ENCODE measurements at places on chromosomes 12 and 14. TPM values are rescaled to one million over a fixed set of nuclear protein-coding genes. Genes with fewer than 3 reads are reported as not detected.
A peak's percentile ranks its signal among the peaks of the same experiment; 100 is the strongest.

The NRIP2 gene
- 2.4 TPM for total RNA-seq

The RTL1 gene
- not detected for total RNA-seq

The FAR2 gene
- 4.7 TPM for total RNA-seq

The RIMKLB gene
- 155 TPM for total RNA-seq

The CEBPE gene
- not detected for total RNA-seq

DNA sequence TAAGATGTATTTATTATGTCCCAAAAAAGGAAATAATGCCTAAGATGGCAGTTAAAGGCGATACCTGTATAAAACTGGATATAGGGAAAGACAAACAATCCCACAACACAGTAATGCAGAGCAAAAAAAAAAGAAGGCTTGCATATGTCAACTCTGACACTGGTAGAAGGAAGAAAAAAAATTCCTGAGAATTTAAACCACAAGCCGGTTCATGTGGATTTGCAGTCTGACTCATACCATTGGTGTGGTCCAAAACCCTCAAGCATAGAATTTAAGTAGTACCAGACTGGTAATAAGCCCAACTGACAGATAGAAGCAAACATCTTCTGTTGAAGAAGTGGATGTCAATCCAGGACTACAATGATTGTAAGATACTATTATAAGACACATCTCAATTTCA is 7.2 kb downstream of the DNAI7 start:
- no peak for DNase-seq

DNA sequence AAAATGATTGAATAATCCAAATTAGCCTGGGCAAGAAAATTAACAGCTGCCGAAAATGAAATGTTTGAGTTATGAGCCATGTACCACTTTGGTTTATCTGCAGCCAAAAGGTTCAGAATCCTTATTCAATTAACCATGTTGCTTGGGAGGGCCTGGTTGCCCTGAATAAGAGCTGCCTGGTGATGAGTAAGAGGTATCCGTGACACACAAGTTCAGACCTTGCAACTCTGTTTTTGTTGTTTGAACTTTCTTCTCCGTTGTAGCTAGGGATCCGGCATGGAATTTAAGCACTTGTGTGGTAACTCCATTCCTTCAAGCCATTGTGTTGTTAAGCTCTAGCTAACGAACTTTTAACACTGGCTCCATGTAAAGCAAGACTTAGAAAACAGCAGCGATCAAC is 35.7 kb downstream of the FOXA1 start:
- no peak for DNase-seq

- DNase-seq, result no peak
Observed at GRCh38 chr14:93731753-93732152, 56.5 kb downstream of the PRIMA1 start.

DNA sequence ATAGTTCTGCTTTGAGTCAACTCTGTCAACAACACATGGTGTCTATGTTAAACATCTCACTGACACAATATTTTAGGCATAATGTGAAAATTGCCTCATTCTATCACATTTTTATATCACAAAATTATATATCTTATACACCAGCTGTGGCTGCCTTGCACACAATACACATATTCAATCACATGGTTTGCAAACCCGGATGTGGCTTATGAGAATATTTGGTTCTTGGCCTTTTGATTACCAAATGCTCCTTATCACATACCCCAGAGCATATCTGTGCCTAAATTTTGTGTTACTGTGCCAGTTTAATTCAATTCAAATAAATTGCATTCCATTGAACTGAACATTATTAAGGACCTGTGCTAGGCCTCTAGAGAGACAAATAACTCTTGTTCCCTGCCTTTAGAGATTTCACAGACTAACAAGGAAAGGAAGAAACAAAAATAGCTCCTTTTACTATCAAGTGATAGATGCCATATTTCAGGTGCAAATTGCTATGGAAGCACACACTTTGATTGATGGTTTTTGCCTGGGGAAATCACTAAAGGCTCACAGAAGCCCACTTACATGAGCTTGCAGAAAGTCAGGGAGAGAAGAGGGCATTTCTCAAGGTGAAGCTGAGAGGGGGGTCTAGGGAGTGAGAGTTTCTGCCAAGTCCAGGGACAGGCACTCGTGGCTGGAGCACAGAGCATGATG is 63.4 kb downstream of the PPP1R36 start:
- no peak for DNase-seq

DNA sequence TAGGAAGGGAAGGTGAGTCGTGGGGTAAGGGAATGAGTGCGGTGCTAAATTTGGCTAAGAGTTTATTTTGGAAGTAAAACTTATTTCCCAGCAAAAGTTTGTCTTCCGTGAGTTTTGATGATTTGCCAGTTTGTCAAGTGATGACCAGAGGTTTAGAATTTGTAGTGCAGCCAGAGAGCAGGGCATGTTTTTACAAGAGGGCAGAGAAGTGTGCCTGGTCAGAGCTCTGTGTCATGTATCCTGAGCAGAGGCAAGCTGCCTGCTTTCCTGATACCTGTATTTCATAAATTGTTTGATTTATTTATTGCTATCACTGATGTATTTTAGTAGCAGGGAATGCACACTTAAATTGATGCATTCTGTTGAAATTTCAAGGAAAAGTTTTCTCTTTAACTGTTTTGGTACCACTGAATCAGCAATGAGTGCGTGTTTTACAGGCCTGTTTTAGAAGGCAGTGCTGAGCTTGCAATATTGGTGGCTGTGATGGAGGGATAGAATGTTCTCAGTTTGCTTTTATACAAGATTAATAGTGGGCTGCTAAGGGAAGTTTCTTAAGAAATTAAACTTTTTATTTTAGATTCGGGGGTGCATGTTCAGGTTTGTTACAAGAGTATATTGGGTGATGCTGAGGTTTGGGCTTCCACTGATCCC is 19.7 kb upstream of the RD3L start:
- DNase-seq, result no peak

DNA sequence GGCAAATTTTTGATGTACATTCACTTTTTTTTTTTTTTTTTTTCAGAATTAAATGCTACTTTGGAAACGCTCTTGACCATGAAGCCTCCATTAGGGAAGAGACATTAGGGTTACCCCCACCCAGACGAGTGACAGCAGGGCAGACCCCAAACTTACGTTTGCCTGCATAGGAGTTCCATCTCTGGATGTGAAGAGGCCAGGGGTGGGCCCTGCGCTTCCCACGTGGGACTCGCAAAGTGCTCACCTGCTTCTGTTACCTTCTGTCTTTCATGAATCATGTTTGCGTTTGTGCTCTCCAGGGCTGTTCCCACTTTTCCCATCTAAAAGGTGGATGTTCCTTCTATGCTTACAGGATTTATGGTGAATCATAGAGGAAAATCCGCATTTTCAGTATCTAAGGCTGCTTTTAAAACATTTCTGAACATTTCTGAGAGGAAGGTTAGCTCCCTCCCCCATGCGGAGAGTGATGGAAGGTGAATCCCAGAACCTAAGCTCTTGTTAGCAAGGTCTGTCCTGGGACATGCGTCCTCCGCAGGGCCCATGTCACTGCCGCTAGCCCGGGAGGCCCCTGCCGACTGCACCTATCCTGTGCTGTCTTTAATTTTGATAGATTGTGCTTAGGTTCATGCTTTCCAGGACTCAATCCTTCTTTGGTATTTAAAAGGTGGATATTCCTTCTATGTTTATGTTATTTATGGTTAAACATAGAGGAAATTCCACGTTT is 135.7 kb upstream of the RTL1 start:
- no peak for DNase-seq

DNA sequence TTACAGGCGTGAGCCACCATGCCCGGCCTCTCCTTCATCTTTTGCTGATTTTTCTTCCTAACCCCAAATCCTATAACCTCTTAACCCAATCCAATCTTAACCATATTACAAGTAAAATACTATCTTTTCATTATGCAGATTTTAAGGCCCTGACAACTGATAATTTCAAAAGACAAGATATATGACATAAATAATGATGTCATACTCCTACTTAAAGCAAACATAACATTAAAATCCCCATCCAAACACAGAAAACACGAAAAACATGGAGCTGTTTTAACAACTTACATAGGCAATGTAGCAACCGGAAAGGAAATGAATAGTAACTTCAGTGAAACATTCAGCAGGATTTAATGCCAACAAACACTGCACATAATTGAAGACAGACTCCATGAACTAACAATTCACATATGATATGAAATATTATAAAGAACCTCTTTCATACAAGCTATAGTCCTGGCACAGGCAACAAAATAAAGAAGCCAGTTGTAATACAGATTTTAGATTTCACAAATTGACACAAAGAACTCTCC is 21.5 kb downstream of the USP44 start:
- no peak for DNase-seq

- peak; percentile 26 for DNase-seq
Observed at GRCh38 chr12:27861428-27862167, 81.6 kb upstream of the MANSC4 start.

- no peak for DNase-seq
Observed at GRCh38 chr14:44657696-44658388, 150.8 kb upstream of the FSCB start.

All from uterus (tissue), 4 donors.